ENCODE measurements at places on chromosomes 1 and 21. TPM values are rescaled to one million over a fixed set of nuclear protein-coding genes. Genes with fewer than 3 reads are reported as not detected.

DNA sequence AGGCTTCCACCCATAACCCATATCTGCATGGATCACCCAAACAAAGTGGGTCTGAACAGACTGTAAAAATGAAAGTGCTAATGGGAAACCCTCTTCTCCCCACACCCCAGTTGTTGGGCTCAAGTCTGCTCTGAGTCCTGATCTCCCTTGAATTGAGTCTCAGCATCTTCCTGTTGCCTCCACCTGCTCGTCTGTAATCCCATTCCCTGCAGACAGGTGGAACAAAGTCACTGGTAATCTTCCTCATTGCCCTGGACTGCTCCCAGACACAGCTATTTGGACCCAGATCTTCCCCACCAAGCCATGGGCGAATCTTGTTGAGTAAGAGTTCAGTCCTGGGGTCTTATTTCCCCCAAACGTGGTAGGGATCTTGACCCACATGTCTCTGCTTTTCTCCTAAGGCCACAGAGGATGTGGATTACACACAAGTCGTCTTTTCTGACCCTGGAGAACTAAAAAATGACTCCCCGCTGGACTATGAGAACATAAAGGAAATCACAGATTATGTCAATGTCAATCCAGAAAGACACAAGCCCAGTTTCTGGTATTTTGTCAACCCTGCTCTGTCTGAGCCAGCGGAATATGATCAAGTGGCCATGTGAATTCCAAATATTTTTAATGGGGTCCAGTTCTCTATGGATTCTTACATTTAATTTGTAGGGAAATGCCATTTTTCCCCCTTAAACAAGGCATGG, 15.7 kb downstream of the AVPR1B start:
- DNase-seq = no peak
- no peaks in the 10 kb centered on the region for H3K4me1 ChIP-seq
- H3K4me3 ChIP-seq = no peak overlapping the region
- no peaks in the 10 kb centered on the region for H3K36me3 ChIP-seq
- H3K27me3 ChIP-seq = no peaks in the 10 kb centered on the region
- H3K27ac ChIP-seq = no peak overlapping the region

DNA sequence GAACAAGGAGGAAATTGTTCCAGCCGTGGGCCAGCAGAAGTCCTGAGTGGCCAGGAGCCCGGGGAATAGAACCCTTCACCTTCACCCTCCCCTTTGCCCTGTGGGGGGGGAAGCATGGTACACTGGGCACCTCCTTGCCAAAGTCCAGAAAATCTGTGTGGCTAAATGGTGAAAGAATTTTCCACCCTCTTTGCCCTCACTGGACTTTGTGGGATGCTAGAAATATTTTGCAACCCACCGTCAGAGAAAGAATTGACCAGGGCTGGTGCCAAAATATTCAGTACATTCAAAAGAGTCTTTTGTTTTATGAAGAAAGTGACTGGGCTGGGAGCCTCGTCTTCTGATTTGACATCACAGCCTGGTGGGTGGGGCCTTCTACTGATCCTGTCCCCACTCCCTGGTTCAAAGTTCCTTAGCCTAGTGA, 14.6 kb downstream of the NFASC start:
- H3K27ac ChIP-seq = no peak overlapping the region
- H3K4me3 ChIP-seq = no peak overlapping the region
- peaks cover 70% of the 10 kb centered on the region for H3K27me3 ChIP-seq
- H3K36me3 ChIP-seq = no peaks in the 10 kb centered on the region

DNA sequence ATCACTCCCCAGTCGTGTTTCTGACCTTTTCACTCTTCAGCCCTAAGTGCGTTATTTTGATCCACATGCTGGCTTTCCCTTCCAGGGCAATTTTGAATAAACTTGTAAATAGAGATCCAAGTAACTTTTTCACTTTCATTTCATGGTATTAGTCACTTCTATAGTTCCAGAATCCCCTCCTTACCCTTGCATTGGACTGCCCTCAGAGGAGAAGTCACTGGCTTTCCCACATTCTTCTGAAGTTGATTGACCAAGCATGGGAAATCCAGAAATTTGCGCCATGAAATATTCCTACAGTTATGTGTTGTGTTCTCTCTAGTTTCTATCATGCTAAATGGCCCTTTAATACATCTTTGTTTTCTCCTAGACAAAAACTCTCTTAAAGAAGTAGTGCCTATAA, 177.3 kb upstream of the GORAB start:
- no peak overlapping the region for H3K27ac ChIP-seq
- DNase-seq = no peak
- no peak overlapping the region for H3K4me3 ChIP-seq
- no peaks in the 10 kb centered on the region for H3K27me3 ChIP-seq
- no peaks in the 10 kb centered on the region for H3K36me3 ChIP-seq
- no peaks in the 10 kb centered on the region for H3K4me1 ChIP-seq

DNA sequence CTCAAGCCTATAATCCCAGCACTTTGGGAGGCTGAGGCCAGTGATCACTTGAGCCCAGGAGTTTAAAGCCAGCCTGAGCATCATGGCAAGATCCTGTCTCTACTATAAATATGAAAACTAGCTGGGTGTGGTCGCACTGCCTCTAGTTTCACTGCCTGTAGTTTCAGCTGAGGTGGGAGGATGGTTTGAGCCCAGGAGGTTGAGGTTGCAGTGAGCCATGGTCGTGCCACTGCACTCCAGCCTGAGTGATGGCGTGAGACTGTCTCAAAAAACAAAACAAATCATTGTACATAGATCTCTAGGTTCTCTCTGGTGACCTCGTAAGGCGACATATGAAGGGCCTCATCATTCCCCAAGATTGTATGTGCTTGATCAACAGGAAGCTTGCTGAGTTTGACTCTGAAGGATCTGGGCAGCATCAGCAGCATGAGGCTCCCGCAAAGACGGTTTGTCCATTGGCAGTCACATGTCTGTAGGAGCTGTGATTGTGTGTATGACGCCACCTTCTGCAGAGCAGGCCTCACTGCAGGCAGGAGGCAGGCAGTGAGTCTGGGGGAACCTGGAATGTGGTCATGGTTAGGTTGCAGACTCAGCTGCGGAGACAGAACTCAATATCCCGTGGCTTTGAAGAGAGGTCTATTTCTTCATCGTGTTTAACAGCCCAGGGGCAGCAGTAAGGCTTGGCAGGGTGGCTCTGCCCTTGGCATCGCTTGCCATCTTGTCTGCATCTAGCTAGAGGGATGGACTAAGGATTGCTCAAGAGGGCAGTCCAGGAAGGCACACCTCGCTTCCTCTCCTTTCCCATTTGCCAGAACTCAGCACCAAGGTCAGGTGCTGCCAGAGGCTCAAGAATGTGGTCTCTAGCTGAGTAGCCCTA, 14.0 kb downstream of the ATP5PO start:
- no peaks in the 10 kb centered on the region for H3K36me3 ChIP-seq
- no peaks in the 10 kb centered on the region for H3K27me3 ChIP-seq
- DNase-seq = no peak
- no peak overlapping the region for H3K27ac ChIP-seq

DNA sequence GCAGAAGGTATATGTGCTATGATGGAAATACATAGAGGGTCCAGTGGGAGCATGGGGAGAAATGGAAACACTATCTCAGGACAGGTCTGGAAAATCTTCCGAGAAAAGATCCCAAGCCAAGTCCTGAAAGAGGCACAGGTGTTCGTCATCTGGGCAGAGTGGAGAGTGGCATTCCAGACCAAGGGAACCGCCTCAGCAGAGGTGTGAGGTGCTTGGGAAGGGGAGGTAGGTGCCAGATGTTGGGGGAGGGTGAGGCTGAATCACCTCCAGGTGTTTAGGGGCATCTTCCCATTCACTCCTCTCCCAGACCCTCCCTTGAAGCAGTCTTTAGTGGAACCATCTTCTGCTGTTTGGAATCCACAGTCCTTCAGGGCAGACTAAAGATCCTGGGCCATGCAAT, 23.5 kb upstream of the LRRN2 start:
- H3K4me3 ChIP-seq = no peak overlapping the region
- DNase-seq = no peak
- no peak overlapping the region for H3K27ac ChIP-seq
- H3K27me3 ChIP-seq = peaks cover 5% of the 10 kb centered on the region
- H3K4me1 ChIP-seq = peaks cover 9% of the 10 kb centered on the region

- 0 out of 2 replicates have a peak, but pooled peaks cover 7% of the 10 kb centered on the region for H3K36me3 ChIP-seq
- H3K27ac ChIP-seq = peak overlapping the region; percentile 99
- H3K4me3 ChIP-seq = peak overlapping the region; percentile 98
- peak; percentile 92 for DNase-seq
- H3K27me3 ChIP-seq = no peaks in the 10 kb centered on the region
Measured at GRCh38 chr1:36384542-36385409, 948 bp downstream of the STK40 start.

DNA sequence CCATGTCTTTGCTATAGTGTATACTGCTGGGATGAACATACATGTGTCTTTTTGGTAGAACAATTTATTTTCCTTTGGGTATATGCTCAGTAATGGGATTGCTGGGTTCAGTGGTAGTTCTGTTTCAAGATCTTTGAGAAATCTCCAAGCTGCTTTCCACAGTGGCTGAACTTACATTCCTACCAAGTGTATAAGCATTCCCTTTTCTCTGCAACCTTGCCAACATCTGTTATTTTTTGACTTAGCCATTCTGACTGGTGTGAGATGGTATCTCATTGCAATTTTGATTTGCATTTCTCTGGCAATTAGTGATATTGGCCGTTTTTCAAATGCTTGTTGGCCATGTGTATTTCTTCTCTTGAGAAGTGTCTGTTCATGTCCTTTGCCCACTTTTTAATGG, 37.5 kb upstream of the ANGPTL1 start:
- no peak overlapping the region for H3K27ac ChIP-seq
- DNase-seq = no peak
- no peak overlapping the region for H3K4me3 ChIP-seq

- H3K27me3 ChIP-seq = no peaks in the 10 kb centered on the region
- H3K4me3 ChIP-seq = no peak overlapping the region
- no peaks in the 10 kb centered on the region for H3K36me3 ChIP-seq
- H3K27ac ChIP-seq = no peak overlapping the region
Measured at GRCh38 chr1:209927466-209927865, 10.6 kb upstream of the SYT14 start.

DNA sequence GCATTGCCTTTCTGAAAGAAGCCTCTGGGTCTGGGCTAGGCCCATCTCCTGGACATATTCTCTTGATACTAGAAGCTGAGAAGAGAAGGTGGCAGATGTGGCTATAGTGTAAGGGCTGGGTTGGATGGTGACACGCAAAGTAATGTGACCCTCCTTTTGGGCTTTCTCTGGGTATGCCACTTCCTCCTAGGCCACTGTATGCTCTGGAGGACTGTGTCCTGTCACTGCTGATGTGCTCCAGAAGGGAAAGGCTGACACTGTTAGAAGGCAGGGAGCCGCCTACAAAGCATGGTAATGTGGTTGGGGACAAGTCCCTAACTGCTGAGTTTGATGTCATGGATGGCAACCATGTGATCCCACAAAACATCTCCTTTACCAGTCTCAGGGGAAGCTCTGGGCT, 112.1 kb downstream of the BCAR3 start:
- peaks cover 91% of the 10 kb centered on the region for H3K36me3 ChIP-seq
- H3K4me1 ChIP-seq = peaks cover 28% of the 10 kb centered on the region
- peak overlapping the region; percentile 25 for H3K27ac ChIP-seq
- no peak overlapping the region for H3K4me3 ChIP-seq
- H3K27me3 ChIP-seq = no peaks in the 10 kb centered on the region

DNA sequence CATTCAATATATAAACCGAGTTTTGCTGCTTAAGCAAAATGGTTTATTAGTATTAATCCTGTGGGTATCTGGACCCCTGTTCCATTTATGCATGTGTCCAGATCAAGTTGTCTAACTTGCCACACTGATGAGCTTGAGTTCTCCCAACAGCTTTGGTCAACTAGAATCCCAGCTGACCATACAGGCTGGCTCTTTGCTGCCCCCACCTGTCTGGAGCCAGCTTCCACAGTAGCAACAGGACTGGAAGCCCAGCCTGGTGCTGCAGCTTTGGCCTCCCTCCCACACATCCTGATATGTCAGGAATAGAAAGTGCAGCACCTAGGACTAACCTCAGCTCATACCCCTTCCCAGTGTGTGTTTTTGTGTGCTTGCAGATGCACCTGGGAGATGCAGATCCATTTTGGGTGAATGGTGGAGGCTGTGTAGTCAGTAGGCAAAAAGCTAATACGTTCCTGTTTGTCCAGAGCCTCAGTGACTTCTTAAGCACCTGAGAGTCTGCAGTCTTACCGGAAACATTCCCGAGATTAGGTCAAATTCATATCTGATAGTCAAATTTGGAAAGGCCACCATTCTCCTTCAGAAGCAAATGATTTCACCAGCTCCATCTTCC, 40.9 kb upstream of the BEND5 start:
- no peak overlapping the region for H3K27ac ChIP-seq
- no peak overlapping the region for H3K4me3 ChIP-seq
- H3K4me1 ChIP-seq = no peaks in the 10 kb centered on the region
- H3K27me3 ChIP-seq = no peaks in the 10 kb centered on the region
- no peaks in the 10 kb centered on the region for H3K36me3 ChIP-seq

- H3K36me3 ChIP-seq = peaks cover 18% of the 10 kb centered on the region
- H3K27ac ChIP-seq = 0 out of 2 replicates have a peak overlapping the region, but pooled peaks have one; percentile 13
- H3K4me1 ChIP-seq = no peaks in the 10 kb centered on the region
- H3K27me3 ChIP-seq = no peaks in the 10 kb centered on the region
- no peak for DNase-seq
- H3K4me3 ChIP-seq = no peak overlapping the region
Measured at GRCh38 chr1:224383218-224383617, 26.5 kb downstream of the CNIH4 start.

DNA sequence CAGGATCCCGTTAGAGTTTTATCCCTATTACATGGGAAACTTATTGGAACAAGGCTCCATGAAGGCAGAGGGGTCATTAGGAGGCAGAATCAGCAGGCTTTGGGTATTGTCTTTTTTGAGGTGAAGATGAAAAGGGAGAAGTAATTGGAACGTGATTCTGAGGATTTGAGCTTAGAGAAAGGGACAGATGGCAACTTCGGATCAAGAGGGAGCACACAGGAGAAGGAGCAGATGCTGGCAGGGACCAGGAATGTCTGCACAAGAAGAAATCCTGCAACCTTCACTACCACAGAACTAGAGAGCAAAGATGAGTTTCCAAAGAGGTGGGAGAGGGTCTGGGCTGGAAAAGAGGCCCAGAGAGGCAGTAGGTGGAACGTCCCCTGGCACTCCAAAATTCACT, 202.8 kb downstream of the RRAGC start:
- DNase-seq = no peak
- H3K27ac ChIP-seq = no peak overlapping the region

DNA sequence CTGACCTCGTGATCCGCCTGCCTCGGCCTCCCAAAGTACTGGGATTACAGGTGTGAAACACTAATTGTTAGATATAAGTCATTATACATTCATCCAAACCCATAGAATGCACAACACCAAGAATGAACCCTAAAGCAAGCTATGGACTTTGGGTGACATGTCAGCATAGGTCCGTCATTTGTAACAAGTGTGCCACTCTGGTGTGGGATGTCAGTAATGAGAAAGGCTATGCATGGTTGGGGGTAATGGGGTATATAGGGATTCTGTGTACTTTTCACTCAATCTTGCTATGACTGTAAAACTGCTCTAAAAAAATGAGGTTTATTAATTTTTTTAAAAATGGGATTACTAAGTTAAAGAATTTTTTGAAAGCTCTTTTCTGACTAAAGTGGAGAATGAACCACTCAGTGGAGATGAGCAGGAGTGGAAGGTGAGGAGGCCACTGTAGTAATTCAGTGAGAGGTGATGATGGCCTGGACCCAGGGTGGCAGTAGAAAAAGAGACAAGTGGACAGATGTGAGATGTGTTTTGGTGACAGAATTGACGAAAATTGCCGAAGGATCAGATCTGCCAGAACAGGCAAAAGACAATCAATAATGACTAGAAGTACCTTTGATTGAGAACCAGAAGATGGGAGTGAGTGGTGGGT, 21.3 kb upstream of the S1PR1 start:
- no peak overlapping the region for H3K4me3 ChIP-seq
- H3K27ac ChIP-seq = no peak overlapping the region
- no peaks in the 10 kb centered on the region for H3K27me3 ChIP-seq
- H3K36me3 ChIP-seq = no peaks in the 10 kb centered on the region
- peaks cover 13% of the 10 kb centered on the region for H3K4me1 ChIP-seq

The TMPRSS2 gene
- total RNA-seq = 0.61 TPM

The PRAMEF11 gene
- not detected for total RNA-seq

The KLHDC7A gene
- not detected for total RNA-seq

The CLCA4 gene
- total RNA-seq = not detected

The SLC6A17 gene
- total RNA-seq = 3.2 TPM

The FBLIM1 gene
- total RNA-seq = 114 TPM

The IGSF9 gene
- total RNA-seq = 22.9 TPM

All from PC-9 (cell line).